GM12878 (cell line): ENCODE measurements at places on chromosomes 1 and 21. TPM values are rescaled to one million over a fixed set of nuclear protein-coding genes. Genes with fewer than 3 reads are reported as not detected.

PKP1 gene
- not detected in 2 replicates for total RNA-seq

- H3K4me3 ChIP-seq = no peak overlapping the region
- no peak overlapping the region for H3K27ac ChIP-seq
- H3K36me3 ChIP-seq = no peaks in the 10 kb centered on the region; the same call in 1 of the 2 replicates
- no peaks in the 10 kb centered on the region for H3K4me1 ChIP-seq
These were observed 143.7 kb downstream of the NEK7 start for GRCh38 chr1:198300451-198300850.

DNA sequence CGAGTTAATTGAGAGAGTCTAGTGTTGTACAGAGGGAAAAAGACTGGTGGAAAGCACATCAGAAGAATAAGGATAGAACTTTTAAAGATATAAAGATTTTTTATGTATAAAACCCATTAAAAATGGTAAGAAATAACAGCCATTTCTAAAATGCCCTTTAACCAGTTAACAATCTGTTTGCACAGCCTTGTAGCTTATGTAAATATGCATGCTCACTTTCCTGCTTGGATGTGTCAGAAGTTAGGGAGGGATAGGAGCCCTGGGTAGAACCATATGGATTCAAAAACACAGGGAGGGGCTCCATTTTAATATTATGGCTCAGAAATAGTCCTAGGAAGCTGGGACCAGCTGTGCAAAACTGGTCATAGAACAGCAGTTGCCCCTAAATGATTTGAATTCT, 4.5 kb upstream of the EDEM3 start:
- no peak overlapping the region for H3K27ac ChIP-seq
- DNase-seq = no peak
- H3K4me1 ChIP-seq = no peaks in the 10 kb centered on the region
- H3K36me3 ChIP-seq = no peaks in the 10 kb centered on the region
- H3K4me3 ChIP-seq = no peak overlapping the region

FAM76A gene
- total RNA-seq = 7.6 and 9.4 TPM in 2 replicates

GRCh38 chr1:155029513-155030242, 3.9 kb downstream of the DCST2 start:
- no peak for DNase-seq
- no peaks in the 10 kb centered on the region; the same call in none of the 2 replicates for H3K27me3 ChIP-seq
- H3K27ac ChIP-seq = no peak overlapping the region
- no peak overlapping the region for H3K4me3 ChIP-seq
- no peaks in the 10 kb centered on the region for H3K4me1 ChIP-seq

DNA sequence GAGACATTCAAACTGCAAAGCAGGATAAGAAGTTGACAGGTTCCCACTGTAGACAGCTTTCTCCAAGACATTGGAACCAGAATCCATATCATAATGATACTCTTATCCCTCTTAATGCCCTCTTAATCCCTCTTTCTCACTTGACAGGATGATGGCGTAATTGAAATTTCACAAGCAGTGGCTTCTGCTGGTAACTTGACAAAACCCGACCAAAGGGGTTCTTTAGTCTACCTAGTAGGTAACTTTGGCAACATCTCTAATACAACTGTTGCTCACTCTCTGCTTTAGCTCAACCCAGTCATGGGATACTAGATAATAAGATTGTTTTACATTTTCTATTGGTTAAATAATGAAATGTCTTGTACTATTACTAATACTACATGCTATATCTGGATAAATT, 34.7 kb downstream of the S100A10 start:
- no peak overlapping the region for H3K4me3 ChIP-seq
- DNase-seq = no peak
- H3K27ac ChIP-seq = no peak overlapping the region
- peaks cover 3% of the 10 kb centered on the region; the same call in 1 of the 2 replicates for H3K27me3 ChIP-seq

DNA sequence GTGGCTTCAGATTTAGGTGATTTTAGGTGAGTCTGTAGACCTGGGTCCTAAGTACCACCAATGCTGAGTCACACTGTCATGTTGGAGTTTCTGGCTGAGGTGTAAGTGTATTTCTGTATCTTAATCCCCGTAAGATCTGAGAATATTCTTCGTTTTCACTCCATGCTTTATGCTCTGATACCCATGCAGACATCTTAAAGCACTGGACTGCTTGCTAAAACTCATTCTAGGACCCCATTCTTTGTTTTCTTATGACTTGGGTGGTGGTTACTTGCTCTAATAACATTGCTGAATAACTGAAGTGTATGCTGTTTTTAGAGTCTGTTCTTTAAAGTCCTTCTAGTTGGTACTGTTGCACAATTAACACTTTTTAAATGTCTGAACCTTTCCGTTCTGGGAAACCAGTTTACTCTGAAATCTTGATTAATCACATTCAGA, 36.6 kb downstream of the CDC42 start:
- H3K4me1 ChIP-seq = peaks cover 27% of the 10 kb centered on the region
- H3K36me3 ChIP-seq = peaks cover 22% of the 10 kb centered on the region
- peak overlapping the region; percentile 36 for H3K27ac ChIP-seq
- DNase-seq = no peak
